Immature natural killer cell (primary cell): ENCODE measurements at places on chromosomes 1 and 21.

GRCh38 chr1:6775261-6776043 lies 9.8 kb upstream of the CAMTA1 start:
- no peak for DNase-seq

- DNase-seq = no peak
Observed at GRCh38 chr1:19392221-19392620, 80.1 kb downstream of the SLC66A1 start.

DNA sequence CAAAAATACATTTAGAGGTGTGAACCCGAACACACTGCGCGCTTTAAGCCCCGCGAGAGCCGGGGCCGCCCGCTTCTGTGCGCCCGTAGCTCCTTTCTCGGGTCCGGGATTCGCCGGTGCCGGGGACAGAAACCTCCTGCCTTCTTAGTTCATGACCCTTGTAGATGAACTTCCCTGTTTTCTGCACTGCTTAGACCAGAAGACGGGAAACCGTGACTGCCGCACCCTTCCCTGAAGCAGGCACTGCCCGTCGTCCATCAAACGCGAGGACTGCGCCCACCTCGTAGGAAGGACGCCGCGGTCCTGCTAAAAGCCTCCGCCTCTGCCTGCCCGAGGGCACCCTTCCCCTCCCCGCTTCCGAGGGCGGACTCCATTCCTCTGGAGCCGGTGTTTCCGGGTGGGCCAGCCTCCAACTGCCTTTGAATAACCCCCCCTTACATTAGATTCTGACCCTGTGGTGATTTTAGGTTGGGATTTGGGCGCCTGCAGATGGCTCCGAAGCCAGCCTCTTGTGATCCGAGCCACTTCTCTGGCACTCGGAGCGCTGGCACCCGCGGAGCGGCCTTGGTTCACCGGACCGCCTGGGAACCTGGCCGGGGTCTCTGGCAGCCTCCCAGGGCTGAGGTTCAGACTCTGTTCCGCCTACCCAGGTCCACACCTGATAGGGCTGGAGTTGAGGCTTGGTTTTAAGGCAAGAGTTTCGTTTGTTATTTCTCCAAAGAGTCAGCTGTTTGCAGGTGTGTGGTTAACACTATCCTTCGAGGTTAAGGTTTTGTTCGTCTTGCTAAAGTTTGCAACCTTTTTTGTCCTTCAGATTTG lies 1.2 kb upstream of the PTTG1IP start:
- DNase-seq = peak; percentile 55

DNA sequence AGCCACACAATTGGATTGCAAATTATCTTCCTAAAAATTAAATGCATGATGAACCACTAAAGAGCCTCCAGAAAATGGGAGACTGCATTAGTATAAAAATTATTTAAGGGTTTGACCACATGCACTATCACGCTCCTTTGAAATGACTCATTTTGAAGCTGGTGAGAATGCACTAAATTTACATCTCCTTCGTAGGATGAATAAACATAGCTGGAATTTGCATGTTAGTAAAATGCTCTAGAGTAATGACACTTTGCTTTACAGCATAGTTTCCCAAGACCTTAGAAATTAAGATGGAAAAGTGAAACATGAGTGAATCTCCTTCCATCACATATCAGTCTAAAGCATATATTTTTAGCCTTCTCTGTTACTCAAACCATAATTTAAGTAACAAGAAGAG lies 2.4 kb downstream of the PLPPR4 start:
- no peak for DNase-seq

- no peak for DNase-seq
Observed at GRCh38 chr1:180387413-180387812, 115.0 kb downstream of the ACBD6 start.
